ENCODE measurements at places on chromosomes 11 and 22.

- no peak for DNase-seq
Observed at GRCh38 chr22:42443240-42444076, 11.3 kb upstream of the NFAM1 start.

- no peak for DNase-seq
Observed at GRCh38 chr22:44782363-44782963, 30.1 kb downstream of the ARHGAP8 start.

- no peak for DNase-seq
Observed at GRCh38 chr11:94968334-94968958, 4.9 kb downstream of the CWC15 start.

DNA sequence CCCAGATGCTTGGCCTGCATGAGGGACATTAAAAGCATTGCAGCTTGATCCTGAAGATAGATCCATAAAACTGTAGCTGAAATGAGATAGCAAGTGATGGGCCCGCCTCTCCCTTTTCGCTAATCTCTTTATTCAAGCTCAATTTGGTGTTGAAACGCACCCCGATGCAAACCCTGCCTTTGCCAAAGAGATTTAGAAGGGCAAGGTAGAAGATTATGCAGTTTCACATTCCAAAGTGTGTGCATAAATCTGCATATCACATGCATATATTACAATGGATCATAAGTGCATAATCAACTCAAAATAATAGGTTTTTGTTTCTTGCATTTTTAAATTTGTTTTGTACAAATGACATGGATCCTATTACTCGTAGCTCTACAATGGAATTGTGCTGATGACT is 80.1 kb upstream of the SHANK2 start:
- no peak for DNase-seq

- no peak for DNase-seq
Observed at GRCh38 chr22:48241658-48242057, 1479.2 kb downstream of the TBC1D22A start.

DNA sequence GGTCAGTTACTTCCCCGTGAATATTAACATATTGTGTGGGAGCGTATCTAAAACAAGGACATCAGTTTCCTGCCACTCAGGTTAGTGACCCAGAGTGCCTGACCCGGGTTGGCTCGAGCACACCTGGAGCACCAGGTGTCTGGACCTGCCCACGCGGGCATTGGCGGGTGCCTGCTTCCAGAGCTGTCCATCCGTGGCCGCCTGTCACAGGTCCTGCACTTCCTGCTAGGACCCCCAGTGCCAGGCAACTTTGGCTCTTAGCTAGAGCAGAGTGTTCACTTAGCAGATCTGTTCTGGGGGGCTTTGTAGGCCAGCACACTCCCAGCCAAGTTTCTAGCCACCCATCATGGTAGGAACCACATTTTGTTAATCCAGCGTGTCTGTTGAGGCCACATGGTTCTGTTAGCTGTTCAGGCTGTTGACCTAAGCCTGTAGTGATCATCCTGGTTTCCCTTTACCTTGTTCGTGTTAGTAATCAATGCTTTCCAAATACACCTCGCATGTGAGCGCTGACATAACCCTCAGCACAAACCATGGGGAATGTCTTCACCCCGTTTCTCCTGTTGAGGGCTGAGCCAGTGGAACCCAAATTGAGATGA is 29.5 kb downstream of the MOV10L1 start:
- DNase-seq = no peak

DNA sequence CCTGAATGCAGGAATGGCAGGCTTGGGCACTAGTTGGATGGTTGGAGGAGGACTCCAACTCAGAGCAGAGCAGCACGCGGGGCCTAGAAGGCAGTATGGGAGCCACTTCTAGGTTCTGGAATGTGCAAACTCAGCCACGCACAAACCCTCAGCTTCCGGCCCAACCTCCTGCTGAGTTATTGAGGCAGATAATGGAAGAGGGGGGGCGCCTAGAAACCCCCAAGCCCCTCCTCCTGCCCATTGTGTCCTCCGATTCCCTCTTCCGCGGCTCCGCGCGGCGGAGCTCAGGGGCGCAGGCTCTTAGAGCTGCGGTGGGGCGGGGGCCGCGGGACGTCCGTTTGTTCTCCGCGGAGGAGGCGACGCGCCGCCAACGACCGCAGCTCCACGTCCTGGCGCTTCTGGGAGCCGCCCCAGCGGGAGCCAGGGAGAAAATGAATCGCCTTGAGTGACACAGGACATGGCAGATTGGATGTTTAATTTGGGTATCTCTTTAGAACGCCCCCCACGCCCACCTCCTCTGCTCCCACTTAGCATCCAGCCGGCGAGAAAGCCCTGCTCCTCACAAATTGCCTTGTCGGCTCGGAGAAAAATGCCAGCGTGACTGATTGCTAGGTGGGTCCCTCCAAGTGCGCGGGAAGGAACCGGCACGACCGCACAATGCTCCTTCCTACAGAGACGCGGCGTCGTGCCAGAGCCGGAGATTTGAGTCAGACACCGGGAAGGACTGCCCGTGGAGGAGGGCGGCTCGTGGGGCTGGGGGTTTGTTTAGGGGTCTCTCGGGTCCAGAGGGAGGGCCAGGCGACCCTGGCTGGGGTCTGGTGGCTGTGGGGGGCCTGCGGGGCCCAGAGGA is 144.6 kb downstream of the NECTIN1 start:
- no peak for DNase-seq
